Nucleus accumbens (tissue), 56 donors: ENCODE measurements at places on chromosomes 11 and 22.

DNA sequence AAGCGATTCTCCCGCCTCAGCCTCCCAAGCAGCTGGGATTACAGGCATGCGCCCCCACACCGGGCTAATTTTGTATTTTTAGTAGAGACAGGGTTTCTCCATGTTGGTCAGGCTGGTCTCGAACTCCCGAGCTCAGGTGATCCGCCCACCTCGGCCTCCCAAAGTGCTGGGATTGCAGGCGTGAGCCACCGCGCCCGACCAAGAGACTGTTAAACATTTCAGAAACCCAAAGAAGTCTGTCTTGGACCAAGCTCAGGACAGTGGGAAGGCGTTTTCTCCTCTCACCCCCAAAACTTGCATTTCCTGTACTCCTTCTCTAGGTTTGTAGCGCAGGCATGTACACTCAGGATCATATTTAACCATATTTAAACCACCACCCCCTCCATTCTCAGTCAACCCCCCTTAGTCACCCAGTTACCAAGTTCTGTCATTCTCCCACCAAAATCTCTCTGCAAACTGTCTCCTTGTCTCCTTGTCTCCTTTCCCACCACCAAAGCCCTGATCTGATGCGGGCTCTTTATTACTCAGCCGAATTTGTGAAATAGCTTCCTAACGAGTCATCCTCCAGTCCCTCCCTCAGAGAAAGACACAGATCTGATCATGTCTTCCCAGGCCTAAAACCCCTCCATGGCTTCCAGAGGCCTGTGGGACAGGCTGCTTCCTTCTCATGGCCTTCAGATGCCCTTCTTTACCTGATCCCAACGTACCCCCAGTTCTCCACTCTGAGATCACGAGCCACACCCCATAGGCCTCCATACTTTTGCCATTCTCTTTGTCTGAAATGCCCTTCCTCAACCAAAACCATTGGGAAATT is 29.0 kb upstream of the CREB3L1 start:
- DNase-seq: no peak

- no peak for DNase-seq
Measured at GRCh38 chr11:134074346-134074745, 5.5 kb downstream of the JAM3 start.

GRCh38 chr11:67032830-67033551 is 10.1 kb downstream of the SYT12 start:
- DNase-seq: no peak

- DNase-seq: no peak
Measured at GRCh38 chr11:94550513-94550912, 6.8 kb downstream of the FUT4 start.

DNA sequence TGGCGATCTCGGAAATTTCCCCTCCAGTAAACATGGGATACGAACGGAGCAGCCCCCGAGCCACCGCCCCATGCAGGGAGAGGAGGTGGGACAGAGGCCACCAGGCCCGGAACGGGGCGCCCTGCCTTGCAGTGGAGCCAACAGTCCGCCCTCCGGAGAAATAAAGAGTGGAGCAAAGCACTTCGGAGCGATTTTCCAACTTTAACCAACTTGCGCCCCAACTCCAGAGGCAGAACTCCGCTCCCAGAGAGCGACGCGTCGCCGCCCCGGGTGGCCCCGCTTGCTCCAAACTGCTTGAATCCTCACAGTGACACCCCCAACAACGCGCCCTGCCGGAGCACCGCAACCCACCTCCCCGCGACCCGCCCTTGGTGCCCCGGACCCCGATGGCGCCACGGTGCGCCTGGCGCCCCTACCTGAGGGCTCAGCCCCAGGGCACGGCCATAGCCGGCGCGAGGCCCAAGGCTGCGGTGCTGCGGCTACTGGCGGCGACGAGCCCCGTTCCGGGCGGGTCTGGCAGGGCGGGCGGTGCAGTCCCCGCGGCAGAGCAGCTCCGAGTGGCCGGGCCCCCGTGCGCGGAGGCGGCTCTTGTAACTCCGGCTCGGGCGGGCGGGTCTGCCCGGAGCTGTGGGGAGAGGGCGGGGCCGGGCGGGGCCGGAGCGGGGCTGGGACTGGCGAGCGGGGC is at the start of gene AHNAK:
Gene AHNAK, minus strand, starts transcription at position 563 of the 685 bp plus-strand sequence. CDS start 10,708 bp downstream, outside the sequence.
- no peak for DNase-seq

GRCh38 chr11:14577835-14578529 is 57.8 kb upstream of the PSMA1 start:
- no peak for DNase-seq

DNA sequence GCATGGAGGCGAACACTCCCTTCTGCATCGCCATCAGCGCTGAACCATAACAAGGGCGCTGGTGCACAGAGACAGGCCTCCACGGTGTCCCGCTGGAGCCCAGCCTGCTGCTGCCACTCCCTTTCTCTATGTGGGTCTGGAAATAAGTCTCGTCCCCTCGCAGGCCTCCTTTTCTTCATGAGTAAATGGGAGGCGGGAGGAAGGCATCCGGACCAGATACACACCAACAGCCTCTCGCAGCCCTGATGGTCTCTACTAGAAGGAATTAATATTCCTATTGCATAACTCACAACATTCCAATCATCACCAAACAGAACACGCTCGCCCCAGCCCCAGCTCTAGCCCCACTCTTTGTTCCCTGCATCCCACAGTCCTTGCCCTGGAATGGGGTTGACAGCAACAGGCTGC is 14.9 kb downstream of the RASD2 start:
- DNase-seq: no peak

DNA sequence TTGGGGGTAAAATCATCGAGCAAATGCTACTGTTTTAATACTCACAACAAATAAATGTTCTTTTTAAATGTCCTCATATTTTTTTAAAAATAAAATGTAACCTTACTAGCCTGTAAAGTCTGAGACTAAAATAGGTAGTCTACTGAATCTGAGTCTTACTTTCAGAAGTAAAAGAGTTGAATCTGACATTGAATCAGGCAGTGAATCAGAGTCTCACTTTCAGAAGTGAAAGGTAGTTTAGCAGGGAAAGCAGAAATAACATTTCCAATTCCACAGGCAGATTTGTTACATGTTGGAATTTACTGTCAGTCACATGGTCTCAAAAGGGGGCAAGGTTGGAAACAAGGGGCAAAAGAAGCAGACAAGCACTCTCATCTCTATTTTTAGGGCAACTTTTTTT is 143.0 kb downstream of the ELP4 start:
- DNase-seq: no peak

DNA sequence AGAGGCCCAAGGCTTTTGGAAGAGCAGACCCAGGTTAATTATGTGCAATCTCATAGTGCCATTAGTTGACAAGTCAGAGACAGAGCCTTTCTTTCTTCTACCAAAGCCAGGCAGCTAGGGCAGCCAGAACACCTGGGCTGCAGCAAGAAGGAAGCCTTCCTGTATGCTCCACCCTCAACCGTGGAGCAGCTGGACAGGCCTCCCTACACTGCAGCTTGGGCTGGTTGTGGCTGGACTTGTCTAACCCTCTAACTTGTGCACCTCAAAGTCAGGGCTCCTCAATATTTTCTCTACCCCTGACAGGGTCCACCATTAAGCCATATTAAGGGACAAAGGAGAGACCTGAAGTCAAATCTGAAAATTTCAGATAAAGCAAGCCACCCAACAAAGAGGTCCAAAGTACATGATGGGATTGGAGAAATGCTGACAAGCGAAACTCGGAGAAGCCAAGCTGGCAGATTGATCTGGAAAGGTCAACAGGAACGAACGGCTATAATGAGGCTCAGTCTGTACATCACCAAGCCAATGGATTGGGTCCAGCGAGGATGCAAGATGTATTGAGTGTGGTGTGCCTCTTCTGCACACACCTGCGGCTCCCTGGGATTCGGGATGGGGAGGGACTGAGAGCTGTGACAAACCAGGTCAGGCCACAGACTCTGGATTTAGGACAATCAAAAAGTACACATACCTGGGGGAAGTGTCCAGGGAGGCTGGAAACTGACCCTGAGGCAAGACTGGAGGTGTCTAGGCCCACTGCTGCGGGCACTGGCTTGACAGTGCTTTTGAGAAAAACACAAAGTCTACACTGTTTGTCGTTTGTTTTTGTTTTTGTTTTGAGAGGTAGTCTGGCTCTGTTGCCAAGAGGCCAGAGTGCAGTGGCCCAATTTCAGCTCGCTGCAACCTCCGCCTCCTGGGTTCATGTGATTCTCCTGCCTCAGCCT is 11.7 kb upstream of the SLC43A3 start:
- DNase-seq: no peak

DNA sequence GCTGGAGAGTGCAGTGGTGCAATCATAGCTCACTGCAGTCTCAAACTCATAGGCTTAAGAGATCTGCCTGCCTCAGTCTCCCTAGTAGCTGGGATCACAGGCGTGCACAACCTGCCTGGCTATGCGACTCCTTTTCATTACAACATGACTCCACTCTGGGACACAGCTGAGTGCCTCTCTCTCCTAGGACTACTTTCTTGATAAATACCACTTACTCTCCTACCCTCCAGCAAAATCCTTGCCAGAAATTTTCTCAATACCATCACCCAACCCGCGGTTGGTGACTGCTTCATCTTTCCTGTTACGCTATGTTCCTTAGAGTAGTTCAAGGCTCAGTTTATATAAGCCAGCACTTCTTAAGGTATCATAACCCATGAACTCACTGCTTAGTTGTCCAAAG is 26.9 kb downstream of the ARFGAP3 start:
- no peak for DNase-seq

DNA sequence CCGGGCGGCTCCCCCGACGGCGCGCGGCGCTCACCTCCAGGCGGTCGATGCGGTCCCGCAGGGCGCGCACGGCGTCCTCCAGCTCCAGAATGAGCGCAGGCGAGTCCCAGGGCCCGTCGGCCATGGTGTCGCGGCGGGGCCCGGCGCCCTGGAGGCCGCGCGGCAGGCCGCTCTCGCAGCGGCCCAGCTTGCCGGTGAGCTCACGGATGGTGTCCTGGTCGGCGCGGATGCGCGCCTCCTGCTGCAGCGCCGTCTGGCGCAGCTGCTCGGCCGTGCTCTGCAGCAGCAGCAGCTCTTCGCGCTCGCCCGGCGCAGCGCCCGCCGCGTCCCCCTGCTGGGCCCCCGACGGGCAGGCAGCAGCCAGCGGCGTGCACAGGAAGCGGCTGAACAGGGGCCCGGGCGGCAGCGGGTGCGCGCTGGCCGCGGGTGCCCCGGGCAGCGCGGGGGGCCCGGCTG is 599 bp downstream of the NPTXR start:
- peak; percentile 55 for DNase-seq

- DNase-seq: no peak
Measured at GRCh38 chr11:76203131-76203925, 3.0 kb downstream of the WNT11 start.

- no peak for DNase-seq
Measured at GRCh38 chr11:88188251-88188931, 13.1 kb upstream of the RAB38 start.

GRCh38 chr22:30861688-30862552 is 106.7 kb downstream of the MORC2 start:
- DNase-seq: no peak

GRCh38 chr11:64499261-64500004 is 91.6 kb upstream of the SLC22A12 start:
- no peak for DNase-seq

GRCh38 chr11:68677432-68677831 is 6.9 kb upstream of the GAL start:
- no peak for DNase-seq

DNA sequence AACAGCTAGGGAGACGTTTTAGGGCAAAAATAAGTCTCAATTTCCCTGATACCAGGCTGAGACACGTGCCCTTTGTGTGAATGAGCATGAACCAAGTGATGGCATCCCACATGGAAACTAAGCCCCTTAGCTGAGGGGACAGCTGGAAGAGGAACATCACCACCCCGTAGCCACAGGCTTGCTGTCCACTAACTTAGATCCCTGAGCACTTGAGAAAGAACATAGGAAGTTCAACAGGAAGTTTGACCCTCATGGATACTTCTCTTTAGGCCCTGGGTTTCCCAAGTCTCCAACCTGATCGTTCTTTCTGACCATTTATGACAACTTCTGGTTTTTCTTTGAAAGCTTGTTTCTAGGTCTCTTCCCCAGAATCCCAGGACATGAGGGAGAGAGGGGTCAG is 11.6 kb upstream of the CKAP5 start:
- DNase-seq: no peak

- no peak for DNase-seq
Measured at GRCh38 chr11:46327829-46328228, 19.4 kb upstream of the DGKZ start.

DNA sequence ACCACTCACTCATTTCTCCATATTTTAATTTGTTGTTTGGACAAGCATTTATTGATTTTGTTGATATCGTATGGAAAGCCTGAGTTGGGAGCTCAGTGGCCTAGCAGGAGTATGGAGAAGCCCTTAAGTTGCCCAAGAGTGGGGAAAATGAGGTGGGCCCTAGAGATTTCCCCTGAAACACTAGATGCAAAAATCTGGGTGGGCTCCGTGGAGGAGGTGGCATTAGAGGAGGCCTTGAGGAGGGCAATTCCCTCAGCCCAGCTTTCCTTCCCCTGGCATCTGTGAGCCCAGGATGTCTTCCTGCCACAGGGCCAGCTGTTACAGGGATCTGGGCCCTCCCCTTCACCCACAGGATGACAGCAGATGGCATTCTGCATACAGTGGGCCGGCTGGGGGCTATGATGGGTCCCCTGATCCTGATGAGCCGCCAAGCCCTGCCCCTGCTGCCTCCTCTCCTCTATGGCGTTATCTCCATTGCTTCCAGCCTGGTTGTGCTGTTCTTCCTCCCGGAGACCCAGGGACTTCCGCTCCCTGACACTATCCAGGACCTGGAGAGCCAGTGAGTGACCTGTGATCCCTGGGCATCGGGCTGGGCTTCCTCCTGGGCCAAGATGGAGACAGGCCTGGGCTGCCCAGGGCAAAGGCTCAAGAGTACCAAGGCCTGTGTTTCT is 21.6 kb upstream of the SLC22A12 start:
- DNase-seq: no peak

- no peak for DNase-seq
Measured at GRCh38 chr11:78708388-78708787, 133.7 kb upstream of the NARS2 start.

DNA sequence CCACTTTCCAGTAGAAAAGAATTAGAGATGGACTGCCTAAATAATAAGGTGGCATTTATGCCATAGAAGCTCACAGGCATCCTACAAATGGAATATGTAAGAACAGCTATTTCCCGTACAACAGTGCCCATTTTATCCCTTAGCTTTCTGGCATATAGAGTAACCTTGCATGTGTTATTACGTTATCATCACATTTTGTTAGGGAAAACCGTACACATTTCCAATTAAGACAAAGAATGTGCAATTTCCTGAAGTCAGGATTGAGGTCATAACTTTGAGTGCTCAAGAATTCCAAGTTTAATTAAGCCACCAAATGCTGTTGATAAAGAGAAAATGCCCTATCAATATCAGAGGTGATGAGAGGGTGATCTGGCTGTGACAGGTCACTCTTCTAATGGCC is 58.9 kb downstream of the LDLRAD3 start:
- DNase-seq: no peak

- no peak for DNase-seq
Measured at GRCh38 chr11:5521540-5521939, 5.0 kb upstream of the UBQLNL start.
